Hindlimb muscle (tissue), 1 donor: ENCODE measurements at places on chromosomes 2 and 18. TPM values are rescaled to one million over a fixed set of nuclear protein-coding genes. Genes with fewer than 3 reads are reported as not detected.
A peak's percentile ranks its signal among the peaks of the same experiment; 100 is the strongest.

DNA sequence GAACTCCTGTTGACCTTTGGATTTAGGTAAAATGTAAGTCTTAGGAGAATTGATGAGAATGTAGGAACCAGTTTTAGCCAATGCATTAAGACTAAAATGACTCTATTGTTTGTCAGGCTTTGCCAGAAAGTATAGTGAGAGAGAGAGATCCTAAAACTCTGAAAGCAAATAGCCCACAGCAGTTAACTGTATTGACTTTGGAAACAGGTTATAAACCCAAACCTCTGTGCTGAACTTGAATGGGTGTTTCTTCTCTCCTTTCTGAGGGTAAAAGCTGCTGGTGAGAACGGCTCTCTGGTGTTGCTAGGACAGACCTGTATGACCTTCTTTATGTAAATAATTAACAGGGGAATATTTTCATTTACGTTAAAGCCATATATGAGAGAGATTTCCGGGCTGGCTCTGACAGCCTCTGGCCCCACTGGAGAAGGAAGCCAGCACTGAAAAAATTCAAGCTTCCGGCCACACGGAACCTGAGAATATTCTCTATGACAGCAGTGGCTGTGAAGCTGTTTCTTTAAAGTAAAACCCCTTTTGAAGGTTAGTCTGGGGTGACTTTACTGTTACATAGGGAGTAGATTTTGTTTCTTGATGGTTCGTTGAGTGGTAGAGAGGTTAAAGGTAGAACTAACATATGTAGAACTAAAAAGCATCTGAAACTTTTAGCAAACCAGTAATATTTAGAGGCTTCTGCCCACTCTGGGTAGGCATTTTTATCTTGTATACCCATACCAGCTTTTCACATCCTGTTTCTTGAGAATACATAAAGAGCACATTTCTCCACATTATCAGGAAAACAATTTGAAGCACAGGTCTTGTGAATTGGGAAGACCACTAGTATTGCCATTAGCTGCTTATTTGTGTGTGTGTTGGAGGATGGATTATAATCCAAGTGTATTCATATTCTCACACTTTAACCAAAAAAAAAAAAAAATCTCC, 123.8 kb downstream of the SPTBN1 start:
- DNase-seq: no peak

CYP27A1 gene
- 25.4 TPM for polyA plus RNA-seq

HMSD gene
- polyA plus RNA-seq: not detected

TMEM237 gene
- polyA plus RNA-seq: 29.2 TPM

DNA sequence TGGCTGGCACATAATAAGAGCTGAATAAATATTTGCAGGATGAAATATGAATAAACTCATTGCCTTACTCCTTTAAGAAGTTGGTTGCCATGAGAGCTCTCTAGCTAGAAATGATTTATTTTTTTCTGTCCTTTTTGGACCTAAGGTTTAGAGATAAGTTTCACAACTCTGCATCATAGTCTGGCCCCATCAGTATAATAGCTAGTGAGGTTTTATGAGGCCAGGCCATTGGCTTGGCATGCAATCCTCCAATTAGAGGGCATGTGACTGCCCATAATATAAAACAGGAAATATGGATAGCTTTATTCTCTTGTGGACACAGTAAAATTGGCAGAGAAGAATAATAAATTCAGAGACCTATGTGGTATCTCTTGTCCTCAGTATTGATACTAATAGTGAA, 26.2 kb upstream of the INSIG2 start:
- no peak for DNase-seq

PRKAG3 gene
- 44.4 TPM for polyA plus RNA-seq

GRCh38 chr2:10073706-10074105, 6.5 kb downstream of the CYS1 start:
- no peak for DNase-seq

COPS9 gene
- polyA plus RNA-seq: 92.4 TPM

CCNT2 gene
- polyA plus RNA-seq: 43.2 TPM

DNA sequence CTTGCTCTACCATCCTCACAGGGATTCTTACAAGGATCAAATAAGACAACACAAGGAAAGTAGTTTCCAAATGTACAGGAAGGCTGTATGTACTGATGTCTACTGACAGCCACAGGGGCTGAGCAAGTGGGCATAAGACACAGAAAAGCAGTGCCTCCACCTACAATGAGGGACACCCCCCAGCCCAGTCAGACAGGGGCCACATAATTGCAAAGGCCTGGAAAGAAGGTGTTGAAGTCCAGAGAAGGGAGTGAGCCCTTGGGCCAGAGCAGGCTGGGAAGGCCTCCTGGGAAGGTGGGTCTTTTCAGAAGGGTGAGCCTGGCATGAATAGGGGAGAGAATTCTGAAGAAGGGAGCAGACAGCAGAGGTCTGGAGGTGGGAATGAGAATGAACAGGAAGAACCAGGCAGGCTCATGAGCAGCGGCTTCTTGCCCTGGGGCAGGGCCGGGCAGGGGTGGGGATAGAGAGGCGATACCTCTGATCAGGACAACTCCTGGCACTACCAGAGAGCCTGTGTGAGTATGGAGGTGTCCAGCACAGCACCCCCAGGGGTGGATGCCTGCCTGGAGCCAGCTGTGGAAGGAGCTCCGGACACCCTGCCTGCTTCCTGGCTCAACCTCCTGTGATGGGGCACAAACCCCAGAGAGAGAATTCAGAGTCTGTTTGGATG, 30.1 kb downstream of the HS1BP3 start:
- DNase-seq: no peak

LIPG gene
- 4.2 TPM for polyA plus RNA-seq

GRCh38 chr2:160381425-160381951, 112.1 kb downstream of the RBMS1 start:
- DNase-seq: no peak

GRCh38 chr18:6505498-6505875, 90.8 kb upstream of the L3MBTL4 start:
- DNase-seq: no peak

DNA sequence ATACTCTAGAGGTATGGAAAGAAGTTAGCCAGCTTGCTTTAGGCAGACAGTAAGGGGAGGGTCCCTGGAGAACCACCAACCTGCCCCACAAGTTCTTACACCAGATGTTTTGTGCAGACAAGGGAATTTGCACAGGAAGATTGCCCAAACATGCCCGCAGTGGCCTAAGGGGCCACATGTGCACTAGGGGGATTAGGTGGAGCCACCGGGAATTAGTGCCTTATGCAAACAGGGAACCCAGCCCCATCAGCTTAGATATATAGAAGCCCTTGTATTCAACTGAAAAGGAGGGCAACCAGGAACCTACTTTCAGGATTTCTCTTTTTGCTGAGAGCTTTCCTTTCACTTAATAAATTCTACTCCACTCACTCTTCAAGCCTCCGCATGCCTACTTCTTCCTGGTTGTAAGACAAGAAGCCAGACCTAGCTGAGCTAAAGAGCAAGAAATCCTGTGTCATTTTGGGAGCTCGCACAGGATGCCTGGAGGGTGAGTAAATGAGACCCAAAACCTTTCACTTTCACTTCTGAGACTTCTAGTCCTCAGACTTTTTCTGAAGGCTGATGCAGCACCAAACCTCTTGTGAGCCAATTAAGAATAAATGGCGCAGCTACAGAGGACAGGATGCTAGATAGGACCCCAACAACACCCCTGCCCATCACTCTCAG, 146.3 kb downstream of the GCA start:
- DNase-seq: no peak

- no peak for DNase-seq
These were observed 27.6 kb downstream of the BCL2L11 start for GRCh38 chr2:111148225-111148873.

- no peak for DNase-seq
These were observed 56.1 kb downstream of the CNTNAP5 start for GRCh38 chr2:124081154-124081716.

GRCh38 chr2:159895258-159896065, 97.5 kb upstream of the CD302 start:
- no peak for DNase-seq

DNA sequence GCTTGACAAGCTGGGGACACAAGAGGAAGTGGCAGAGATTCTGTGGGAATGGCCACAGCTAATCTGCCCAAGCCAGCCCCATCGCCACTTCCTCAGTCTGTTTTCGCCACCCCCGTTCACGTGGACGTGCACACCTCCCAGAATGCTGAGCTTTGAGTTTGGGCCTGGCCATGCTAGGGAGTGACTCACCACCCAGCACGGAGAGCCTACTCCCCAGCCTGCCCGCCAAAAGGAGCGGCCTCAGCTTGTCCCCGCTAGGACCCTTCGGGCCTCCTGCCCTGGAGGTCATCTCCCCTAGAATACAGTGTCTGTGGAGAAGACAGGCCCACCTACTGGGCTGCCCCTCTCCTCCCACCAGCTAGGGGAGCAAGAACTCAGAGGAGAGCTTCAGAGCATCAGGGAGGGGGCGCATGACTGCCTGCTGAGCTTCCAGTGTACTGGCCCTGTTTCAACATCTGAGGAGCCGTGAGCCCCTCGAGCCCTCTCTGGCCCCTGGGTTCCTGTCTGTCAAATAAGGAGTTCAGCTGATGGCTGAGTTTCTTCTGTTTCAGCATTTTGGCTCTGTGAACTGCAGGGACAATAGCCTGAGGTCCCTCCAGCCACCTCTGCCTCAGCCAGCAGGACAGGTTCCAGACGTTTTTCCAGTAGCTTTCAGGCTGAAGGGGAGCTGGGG, 5.1 kb downstream of the SLC35F6 start:
- DNase-seq: peak; percentile 41

- DNase-seq: no peak
These were observed 51.8 kb downstream of the ZNF385B start for GRCh38 chr2:179809606-179810005.

- DNase-seq: no peak
These were observed 25.7 kb downstream of the MEX3C start for GRCh38 chr18:51171625-51172259.

SLC9A4 gene
- not detected for polyA plus RNA-seq

DNA sequence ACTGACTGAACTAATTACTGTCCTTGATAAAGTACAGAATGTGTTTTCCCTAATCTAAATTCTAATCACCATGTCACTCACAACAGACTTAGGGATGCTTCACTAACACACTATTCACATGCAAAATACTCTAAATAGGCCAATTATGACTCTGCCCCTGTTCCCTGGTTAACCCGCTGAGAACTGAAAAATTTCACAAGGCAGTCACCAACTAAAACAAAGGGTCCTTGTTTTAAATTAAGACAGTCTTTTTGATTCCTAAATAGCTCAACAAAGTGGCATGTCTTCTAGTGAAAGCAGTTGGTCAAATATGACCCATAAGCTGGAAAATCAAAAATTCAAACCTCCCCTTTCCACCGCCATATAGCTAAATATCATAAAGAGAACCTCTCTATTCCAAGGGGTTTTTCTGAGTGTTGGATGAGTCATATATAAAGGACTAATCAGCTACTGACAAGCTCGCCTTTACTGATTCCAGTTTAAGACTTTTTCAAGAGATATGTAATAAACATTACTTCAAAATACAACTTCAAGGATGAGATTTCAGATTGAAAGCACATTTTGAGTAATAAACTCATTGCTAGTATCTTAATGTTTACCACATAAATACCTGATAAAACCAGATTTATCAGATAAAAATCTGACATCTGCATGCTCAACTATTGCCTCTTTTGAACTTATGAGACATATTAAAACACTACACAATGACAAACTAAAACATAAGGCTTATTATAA, 235.8 kb downstream of the TCF4 start:
- DNase-seq: no peak

DNA sequence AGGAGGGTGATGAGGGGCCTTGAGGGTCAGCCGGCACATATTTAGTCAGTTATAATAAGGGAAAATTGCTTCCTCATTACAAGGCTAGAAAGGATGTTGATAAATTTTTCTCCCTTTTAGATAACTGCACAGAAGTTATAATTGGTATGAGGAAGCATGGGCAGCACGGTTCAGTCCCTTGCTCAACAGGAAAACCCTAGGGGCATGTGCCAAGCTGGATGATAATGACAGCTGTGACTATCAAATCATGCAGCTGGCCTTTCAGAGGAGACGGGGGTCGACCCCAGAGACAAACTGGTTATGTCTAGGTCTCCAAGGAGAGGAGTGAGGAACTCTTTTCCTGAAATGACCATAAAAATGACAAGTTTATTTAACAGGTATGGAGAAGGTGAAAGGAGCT, 448.1 kb upstream of the VRK2 start:
- no peak for DNase-seq

GRCh38 chr2:35503311-35503710, 852.3 kb upstream of the CRIM1 start:
- DNase-seq: no peak

- DNase-seq: no peak
These were observed 19.0 kb upstream of the TMEM247 start for GRCh38 chr2:46460241-46460921.

DNA sequence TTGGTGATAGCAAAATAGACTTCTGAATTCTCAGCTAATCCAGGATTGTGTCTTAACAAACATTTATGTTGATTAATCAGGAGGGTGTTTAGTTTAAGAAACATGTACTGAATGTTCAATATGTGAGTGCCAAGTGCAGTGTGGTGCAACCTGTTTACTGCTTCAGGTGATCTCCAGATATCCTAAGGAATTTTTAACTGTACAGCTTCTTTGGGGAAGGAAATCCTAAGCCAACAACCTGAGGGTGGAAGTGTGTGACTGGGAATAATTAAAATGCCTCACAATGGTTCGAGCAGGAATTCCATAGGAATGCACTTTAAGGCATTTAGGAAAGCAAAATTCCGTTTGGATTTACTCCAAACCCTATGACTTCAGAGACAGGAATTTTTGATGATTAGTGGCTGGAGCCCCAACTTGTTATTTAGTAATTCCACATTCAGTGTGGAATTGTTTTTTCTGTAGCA, 16.4 kb downstream of the CRIM1 start:
- DNase-seq: no peak

DNA sequence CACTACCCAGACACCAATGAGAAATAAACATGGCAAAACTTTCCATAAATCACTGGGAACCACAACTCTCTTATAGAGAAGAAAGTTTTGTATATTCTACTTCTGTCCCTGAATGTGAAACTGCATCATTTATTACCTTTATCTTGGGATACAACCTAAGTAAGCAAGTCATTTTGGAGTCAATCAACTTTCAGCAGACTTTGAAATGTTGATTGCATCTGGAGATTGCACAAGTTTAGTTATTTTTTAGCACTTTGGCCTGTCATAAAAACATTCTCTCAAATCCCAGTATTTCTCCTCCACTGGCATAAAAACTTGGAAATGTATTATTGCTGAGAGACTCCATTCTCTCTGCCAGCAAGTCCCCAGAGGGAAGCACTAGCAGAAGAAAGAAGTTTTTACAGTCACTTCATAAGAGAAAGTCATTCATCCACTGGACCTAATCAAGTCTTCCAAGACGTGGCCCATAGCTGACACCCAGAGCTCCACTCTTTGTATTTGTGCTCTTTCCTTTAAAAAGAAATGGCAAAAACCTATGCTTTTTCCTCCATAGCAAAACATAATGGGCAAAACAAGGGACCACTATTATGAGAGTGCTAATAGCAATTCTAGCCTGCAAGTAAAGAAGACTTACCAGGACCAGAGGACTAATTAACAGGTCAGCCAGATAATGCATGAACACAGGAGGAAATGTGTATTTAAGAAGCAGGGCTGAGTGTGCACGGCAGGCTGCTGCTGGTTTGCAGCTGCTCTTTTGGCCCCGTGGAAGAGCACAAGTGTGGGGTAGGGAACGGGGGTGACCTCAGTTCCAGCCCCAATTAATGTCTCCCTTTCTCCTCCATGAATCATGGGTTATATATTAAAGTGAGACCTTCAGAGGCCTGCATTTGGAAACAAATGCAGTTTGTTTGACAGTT, 171.5 kb downstream of the INO80D start:
- DNase-seq: no peak

EIF5B gene
- 45.2 TPM for polyA plus RNA-seq
